Activated B cell treated with CpG ODN at 0.5 μM for 24 hours (primary cell): ENCODE measurements at places on chromosomes 16 and 17.

- no peaks in the 10 kb centered on the region for H3K27me3 ChIP-seq
- peaks cover 59% of the 10 kb centered on the region for H3K4me1 ChIP-seq
- H3K36me3 ChIP-seq = no peaks in the 10 kb centered on the region
- no peak for DNase-seq
- peak overlapping the region; percentile 81 for H3K27ac ChIP-seq
These were observed 46.5 kb downstream of the GAS7 start for GRCh38 chr17:10151667-10152496.

- H3K4me1 ChIP-seq = no peaks in the 10 kb centered on the region
- no peak overlapping the region for H3K27ac ChIP-seq
- no peaks in the 10 kb centered on the region for H3K27me3 ChIP-seq
- DNase-seq = no peak
- H3K36me3 ChIP-seq = no peaks in the 10 kb centered on the region
- H3K4me3 ChIP-seq = no peak overlapping the region
These were observed 18.0 kb upstream of the CACNA1H start for GRCh38 chr16:1134776-1135458.

DNA sequence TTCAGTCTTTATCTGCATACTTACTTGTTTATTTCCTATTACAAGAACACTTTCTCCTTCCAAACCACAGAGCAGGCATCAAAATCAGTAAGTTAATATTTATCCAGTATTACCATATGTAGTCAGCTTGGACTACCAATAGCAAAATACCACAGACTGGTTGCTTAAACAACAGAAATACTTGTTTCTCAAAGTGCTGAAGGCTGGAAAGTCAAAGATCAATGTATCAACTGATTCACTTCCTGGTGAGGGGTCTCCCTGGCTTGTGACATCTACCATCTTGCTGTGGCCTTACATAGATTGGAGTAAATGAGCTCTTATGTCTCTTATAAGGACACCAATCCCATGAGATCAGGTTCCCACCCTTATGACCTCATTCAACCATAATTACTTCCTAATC, 2.6 kb downstream of the STXBP4 start:
- H3K4me3 ChIP-seq = no peak overlapping the region
- no peaks in the 10 kb centered on the region for H3K36me3 ChIP-seq
- DNase-seq = no peak
- no peak overlapping the region for H3K27ac ChIP-seq
- H3K27me3 ChIP-seq = no peaks in the 10 kb centered on the region

DNA sequence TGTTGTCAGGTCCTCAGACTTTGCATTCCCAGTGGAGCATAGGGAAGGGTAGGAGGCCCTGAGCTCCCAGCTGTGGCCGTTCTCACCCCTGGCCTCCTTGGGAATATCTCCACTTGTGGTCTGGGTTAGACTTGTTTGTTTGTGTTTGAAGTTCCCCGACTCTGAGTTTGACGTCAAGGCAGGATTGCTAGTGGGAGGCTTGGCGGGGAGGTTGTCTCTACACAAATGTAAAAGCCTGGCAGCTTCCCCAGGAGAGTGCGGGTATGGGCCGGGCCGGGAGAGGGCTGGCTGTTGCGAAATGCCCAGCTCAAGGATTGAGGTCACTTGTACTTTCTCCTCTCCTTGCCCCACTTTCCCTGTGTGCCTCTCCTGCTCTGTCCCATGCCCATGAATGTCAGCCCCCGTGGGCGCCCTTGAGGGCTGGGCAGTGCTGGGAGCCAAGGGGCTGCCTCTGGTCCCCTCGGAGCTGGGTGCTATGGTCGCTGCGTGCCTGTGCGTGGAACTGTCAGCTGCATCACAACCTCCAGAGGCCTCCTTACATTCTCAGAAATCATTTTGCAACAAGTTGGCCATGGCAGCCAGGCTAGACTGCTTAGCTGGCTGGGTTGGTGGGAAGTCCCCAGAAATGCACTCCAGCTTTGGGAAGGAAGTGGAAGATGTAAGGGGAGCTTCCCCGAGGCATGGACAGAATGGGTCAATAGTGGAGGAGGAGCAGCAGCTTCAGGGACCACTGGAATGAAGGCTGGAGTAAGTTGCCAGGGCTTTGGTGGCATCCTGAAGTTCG, 84.3 kb downstream of the KSR1 start:
- DNase-seq = no peak
- H3K27me3 ChIP-seq = no peaks in the 10 kb centered on the region
- H3K4me3 ChIP-seq = no peak overlapping the region
- H3K36me3 ChIP-seq = no peaks in the 10 kb centered on the region

DNA sequence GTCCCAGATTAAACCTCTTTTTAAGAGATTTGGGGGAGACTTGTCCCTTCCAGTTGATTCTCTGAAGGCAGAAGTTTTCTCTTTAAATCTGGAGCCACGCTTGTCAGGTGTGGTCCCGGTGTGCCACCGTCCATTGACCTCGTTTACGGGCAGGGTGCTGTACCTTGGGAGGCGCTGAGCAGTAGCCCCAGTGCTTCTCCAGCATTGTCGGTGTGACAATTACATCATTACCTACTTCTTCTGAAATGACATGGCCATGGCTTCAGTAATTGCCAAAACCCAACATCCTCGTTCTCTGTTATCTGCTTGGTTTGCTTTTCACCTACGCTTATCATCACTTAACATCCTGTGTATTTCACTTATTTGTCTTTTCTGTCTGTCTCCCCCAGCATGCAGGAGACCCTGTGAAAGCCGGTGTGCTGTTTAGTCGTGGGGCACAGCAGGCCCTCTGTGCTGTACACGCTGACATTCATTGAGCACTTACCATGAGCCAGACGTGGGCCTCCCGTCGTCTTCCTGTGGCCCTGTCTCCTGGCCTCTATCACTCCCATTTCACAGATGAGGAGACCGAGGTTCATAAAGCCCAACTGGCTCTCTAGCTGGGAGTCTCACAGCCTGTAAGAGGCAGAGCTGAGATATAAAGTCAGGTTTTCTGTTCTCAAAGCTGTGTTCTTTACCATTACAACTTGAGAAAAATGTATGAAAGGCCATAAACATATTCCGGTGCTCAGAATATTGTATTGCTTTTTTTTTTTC, 143.9 kb downstream of the CMIP start:
- no peak overlapping the region for H3K27ac ChIP-seq
- H3K36me3 ChIP-seq = peaks cover 39% of the 10 kb centered on the region
- no peak for DNase-seq

DNA sequence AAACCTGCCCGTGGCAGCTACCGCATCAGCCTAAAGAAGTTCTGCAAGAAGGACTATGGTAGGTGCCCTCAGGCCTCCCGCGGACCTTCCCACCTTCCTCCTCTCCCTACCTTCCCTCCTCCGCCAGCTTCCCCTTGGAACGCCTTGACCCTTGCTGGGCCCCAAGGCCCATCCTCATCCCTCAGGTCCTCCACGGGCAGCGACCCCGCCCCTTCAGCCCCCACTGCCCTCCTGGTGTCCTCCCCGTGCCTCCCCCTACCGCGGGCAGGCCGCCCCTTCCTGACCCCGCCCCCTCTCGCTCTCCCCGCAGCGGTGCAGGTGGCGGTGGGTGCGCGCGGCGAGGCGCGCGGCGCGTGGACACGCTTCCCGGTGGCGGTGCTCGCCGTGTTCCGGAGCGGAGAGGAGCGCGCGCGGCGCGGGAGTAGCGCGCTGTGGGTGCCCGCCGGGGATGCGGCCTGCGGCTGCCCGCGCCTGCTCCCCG, 1.4 kb upstream of the TBC1D24 start:
- H3K36me3 ChIP-seq = no peaks in the 10 kb centered on the region
- no peak overlapping the region for H3K27ac ChIP-seq
- H3K27me3 ChIP-seq = peaks cover 16% of the 10 kb centered on the region
- H3K4me1 ChIP-seq = peaks cover 39% of the 10 kb centered on the region
- H3K4me3 ChIP-seq = peak overlapping the region; percentile 70
